ENCODE measurements at places on chromosomes 5 and 9.

DNA sequence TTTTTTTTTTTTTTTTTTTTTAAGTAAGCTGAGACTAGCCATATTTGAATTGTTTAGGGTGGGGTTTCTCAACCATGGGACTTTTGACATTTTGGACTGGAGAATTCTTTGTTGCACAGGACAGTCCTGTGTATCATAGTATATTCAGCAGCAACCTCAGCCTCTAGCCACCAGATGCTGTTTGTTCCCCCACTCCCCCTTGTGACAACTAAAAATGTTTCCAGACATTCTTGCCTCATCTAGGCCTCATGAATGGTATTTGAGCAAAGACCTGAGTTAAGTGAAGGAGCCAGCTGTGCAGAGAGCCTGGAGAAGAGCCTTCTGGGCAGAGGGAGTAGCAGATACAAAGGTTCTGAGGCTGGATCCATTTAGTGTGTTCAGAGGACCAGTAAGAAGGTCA is 155.9 kb downstream of the SGCD start:
- DNase-seq: no peak

GRCh38 chr9:129656795-129657390 is 8.6 kb upstream of the PRRX2 start:
- DNase-seq: no peak

DNA sequence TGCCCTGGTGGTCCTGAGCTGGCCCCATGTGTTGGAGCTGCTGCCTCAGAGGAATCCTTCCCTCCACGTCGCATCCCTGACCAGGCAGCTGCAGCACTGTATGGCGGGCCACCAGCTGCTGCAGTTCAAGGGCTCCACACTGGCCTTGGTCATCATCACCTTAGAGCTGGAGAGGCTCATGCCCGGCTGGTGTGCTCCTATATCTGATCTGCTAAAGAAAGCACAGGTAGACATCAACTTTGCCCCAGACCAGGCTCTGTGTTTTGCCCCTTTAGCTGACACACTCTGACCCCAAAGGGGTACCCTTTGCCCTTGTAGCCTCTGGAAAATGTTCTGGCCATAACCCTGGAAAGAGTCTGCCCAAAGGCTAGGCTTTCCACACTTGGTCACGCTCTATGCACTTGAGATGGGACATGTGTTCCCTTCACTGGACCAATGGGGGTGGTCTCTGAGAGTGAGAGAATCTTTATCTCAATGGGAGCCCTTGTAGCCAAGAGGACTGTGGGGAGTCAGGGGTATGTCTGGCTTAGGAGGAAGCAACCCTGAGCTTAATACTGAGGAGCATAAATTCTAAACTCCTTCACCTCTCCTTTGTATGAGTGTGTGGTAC is 4.8 kb downstream of the CCNI2 start:
- DNase-seq: no peak

DNA sequence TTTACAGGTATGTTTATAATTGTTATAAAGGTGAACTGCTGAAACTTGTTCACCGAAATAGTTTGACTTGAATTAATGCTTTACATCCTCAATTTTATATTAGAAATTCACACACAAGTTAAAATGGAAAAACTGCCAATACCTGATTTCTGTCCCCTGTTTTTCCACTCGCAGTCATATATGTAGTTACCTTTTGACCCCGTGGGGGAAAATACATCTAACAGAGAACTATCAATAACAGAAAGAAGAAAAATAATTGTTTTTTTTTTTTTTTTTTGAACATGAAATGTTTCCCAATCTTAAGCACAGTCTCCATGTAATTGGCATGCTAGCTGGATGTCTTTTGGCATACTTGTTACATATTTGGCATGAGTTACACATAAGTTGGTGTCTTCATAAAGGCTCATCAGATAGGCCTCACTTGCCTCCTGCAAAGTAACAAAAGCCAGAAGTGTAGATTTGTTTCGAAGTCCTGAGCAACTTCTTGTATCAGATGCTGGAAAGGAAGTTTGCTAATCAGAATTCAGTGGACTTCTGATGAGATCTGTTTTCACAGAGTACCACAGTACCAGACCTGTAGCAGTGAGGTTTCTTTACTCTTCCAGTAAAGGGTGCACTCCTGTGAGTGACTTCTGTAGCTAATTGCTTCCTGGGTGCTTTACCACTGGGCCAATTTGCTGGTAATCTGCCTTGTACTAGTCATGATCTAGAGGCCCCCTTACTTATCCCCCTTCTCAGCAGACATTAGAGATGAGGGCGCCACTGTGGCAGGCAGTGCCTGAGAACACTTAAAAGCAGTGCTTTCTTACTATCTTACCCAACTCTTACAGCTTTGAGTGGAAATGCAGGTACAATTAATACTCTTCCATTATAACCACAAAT is 36.2 kb upstream of the CXXC5 start:
- DNase-seq: peak; percentile 20

- DNase-seq: no peak
Measured at GRCh38 chr9:23635276-23635675, 190.8 kb downstream of the ELAVL2 start.

DNA sequence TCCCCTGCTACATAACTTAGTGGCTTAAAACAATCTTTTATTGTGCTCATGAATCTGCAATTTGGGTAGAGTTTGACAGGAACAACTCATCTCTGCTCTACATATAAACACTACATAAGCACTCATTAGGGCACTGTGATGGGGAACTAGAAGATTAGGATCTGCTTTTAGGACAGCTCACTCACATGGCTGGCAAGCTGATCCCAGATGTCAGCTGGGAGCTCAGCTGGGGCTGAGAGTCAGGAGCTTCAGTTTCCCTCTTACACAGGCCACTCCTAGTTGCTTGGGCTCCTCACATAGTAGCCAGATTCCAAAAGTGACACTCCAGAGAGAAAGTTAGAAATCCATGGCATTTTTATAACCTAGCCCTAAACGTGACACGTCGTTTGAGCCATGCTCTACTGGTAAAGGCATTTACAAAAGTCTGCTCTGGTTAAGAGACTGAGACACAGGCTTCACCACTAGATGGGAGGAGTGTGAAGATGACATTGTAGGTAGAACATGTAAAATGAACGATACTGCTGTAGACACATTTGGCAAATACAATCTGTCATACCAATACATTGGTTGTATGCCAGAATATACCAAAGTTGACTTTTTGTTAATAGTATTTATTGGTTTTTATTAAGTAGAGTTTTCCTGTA is 23.6 kb downstream of the SCAI start:
- DNase-seq: no peak

DNA sequence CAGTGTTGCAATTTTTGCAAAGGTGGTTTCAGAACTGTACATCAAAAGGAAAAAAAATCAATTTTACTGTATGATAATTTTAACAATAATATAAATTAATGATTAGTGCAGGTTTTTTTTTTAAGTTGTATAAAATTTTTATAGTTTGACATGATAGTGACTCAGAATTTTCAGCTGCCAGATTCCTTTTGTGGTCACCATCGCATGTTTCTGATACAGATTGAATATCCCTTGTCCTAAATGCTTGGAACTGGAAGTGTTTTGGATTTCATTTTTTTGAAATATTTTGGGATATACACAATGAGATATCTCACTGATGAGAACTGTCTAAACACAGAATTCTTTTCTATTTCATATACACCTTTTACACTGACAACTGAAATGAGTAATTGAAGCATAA is 361.3 kb downstream of the RAB3C start:
- DNase-seq: no peak

- DNase-seq: no peak
Measured at GRCh38 chr9:70475211-70475610, 60.8 kb upstream of the KLF9 start.
